ENCODE measurements at places on chromosomes 3 and 15.

DNA sequence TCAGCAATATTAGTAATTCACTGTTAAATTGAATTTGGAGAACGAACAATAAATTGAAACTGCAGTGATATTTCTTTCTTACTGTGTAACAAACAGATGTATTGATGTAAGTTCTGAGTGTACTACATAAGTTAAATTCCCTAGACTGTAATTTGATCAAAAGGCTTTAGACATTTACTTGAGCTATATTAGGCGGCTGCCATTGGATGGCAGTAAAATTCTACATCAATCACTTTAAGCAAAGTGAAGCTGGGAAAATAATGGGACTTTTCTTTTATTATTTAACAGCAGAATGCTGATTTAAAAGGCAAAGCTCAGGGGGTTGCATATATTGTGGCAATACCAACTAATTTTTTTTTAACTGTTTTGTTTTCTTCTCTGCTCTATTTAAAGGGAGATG is 212.6 kb upstream of the PLSCR5 start:
- DNase-seq: peak; percentile 19

DNA sequence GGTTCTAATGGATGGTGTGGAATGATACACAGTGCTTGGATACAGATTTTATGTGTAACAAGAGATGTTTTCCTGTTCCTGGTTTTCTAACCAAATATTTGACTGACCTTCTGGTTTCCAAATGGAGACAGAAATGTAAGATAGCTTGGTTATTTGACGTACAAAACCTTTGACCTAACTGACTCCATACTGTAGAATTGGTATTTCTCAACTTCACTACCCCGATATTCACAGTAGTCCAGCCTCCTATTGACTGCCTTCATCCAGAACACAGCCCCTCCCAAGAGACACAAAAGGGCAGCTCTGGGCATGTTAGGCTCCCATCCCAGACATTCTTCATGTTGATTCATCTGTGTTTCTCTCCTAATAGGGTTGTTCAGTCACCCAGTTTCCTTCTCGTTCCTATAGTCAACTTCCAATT is 33.4 kb downstream of the MYO1E start:
- DNase-seq: no peak

DNA sequence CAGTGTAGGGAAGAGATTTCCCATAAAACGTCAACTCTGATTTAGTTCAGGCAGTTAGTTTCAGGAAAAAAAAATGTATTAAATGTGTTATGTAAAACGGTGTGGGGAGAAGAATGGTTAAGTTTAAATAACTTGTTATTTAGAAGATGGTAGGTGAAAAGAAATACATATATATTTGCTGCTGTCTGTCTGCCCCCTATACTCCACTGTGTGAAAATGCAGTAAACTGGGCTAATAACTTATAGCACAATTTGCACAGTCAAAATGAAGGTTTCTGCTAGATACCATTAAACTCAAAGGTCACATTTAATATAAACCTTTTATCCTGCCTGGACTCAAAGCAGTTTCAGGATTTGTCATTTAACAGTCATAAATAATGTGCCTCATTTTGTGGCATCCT is 515.0 kb downstream of the FGF12 start:
- no peak for DNase-seq

GRCh38 chr3:52606373-52607085 is 70.1 kb downstream of the UQCC5 start:
- peak; percentile 75 for DNase-seq

GRCh38 chr3:134144694-134145093 is 106.0 kb downstream of the RYK start:
- no peak for DNase-seq

GRCh38 chr15:75058127-75058905 is 34.9 kb downstream of the PPCDC start:
- no peak for DNase-seq

DNA sequence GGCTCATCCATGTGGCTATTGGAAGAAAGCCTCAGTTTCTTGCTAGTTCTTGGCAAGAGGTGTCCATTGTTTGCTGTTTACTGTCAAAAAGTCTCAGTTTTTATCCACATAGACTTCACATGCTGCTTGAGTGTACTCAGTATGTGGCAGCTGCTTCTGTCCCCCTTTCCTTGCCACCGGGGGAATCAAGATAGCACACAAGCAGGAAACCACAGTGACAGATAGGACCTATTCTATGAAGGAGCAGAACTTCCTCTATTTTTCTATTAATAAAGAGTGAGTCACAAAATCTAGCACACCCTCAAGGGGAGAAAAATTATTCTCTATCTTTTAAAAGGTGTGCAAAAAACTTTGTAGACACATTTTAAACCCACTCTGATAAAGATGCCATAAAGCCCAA is 121.4 kb upstream of the GMNC start:
- no peak for DNase-seq

DNA sequence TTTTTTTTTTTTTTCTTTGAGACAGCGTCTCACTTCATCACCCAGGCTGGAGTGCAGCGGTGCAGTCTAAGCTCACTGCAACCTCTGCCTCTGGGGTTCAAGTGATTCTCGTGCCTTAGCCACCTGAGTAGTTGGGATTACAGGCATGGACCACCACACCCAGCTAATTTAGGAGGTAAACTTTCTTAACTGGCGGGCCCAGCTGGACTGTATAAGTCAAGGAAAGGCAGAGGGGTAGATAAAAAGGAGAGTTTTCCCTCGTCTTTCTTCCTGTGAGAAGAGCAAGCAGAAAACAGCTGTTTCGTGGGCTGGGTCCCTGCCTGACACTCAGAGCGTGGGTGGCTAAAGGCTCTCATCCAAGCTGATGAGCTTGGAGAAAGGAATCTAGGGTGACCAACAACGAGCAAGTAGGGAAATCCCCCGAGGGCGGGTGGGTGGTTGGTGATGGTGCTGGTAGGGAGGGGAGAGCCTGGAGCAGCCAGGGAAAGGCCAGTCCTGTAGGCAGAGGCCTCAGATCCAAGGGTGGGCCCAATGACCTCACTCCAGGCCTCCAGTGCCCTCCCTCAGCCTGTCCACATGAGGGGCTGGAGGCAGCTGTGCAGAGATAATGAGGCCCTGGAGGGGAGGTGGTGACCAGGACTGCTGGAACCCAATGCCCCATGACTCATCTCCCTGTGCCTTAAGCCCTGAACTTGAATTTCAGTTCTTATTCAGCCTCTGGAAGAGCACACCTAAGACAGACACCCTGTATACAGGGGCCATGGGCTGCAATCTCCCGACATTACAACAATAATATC is 43.1 kb upstream of the LIMD1 start:
- no peak for DNase-seq

GRCh38 chr3:122576174-122576940 is 1.1 kb upstream of the PARP15 start:
- no peak for DNase-seq

DNA sequence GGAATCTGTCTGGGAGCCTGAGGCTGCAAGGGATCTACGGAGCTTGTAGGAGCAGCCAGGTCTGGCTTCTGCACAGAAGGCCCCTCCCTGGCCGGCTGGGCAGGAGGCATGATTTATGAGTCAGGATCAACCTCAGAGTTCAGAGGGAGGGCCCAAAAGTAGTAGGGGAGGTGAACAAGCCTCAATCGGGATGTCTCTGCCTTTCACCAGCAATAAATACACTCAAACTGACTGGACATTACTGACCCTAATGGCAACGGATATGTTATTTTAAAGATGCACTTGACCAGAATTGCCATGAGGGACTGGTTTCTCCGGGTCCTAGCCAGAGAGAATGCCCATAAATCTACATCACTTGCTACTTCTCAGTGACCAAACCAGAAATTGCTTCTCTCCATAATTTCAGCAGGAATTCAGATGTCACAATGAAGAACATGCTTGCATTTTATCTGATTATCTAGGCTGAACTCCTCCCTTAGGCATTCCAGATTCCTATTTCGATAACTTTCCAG is 109.6 kb upstream of the LMOD3 start:
- peak; percentile 86 for DNase-seq

DNA sequence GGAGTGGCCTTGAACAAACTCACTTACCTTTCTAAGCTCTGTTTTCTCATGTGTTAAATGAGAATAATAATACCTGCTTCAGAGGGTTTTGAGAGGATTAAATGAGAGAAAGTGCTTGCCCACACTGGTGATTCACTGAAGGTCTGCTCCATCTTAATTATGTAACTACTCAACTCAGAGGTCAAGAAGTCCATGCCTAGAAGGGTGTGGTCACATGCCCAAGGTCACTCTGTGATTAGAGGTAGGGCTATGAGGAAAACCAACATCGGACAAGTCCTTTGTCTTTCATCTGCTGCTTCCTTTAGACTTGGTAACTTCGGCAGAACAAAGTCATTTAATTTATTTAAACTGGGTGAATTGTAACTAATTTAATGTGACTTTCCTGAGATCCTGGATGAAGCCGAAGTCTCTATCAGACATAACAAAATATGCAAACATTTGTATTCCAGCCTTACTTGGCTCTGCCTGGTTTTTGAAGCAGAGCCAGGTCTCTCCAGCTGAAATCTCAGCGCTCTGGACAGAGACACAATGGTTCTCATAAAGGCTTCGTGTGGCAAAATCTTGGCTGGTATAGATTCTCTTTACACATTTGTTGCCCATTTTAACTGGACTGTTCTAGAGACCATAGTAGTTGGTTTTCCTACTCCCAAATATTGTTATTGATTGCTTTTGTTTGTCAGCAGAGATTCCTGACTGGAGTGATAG is 3.0 kb downstream of the CHRNA7 start:
- no peak for DNase-seq

DNA sequence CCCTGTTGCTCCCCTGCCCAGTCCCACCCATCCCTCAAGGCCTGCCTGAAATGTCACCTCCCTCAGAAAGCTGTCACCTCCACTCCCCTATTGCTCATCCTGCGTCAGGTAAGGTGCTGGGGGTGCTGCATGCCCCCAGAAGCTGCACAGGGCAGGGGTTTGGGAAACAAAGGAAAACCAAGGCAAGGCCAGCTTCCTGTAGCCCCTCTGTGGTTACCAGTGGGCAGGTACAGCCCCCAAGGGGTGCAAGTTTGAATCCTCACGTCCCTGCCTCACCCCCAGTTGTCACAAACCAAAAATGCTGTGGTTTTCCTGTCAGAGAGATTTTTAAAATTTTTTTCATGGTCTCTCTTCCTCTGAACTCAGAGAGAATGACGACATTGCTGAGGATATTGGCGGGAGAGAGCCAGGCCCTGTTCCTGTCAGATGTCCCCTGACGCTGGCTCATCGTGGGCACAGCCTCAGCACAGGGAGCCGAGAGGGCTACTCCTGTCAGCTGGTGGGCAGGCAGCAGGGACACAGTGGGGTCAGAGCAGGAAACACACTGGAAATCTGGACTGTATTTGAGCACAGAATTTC is 27.0 kb downstream of the PSTPIP1 start:
- no peak for DNase-seq

DNA sequence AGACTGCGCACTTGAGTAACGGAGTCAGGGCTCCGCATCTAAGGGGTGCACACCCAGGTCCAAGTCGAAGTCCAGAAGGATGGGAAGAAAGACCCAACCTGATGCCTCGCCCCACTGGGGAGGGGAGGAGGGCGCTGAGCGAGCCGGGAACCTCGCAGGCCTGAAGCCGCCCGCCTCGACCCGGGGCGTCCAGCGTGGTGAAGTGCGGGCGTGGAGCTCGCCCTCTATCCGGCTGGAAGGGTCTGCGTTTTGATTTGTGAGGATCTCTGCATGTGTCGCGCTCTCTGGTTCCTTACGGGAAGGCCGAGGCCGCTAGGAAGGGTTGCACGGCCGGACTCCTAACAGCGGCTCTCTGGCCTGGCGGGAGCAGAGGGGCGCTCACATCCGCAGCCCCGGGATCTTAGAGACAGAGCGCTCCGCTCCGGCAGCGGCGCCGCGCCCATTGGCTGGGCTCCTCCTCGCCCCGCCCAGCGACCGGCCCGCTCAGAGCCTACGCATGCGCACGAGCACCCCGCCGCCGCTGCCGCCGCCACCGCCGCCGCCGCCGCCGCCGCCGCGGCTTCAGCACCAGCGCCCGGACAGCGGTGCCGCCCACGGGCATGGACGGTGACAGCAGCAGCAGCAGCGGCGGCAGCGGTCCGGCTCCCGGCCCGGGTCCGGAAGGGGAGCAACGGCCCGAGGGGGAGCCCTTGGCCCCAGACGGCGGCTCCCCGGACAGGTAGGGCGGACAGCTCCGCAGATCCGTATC is at the start of gene DISP2:
DISP2 (plus strand) TSS at position 497 of the 748 bp plus-strand sequence; CDS start at position 600, 103 bp downstream.
- peak; percentile 92 for DNase-seq

GRCh38 chr15:58864602-58865424 is 68.7 kb downstream of the SLTM start:
- no peak for DNase-seq

- no peak for DNase-seq
Observed at GRCh38 chr3:102090721-102091045, 241.4 kb downstream of the NFKBIZ start.

- no peak for DNase-seq
Observed at GRCh38 chr3:77539014-77539413, 499.1 kb downstream of the ROBO2 start.

- DNase-seq: no peak
Observed at GRCh38 chr3:127678315-127678599, 5.5 kb downstream of the ABTB1 start.

GRCh38 chr15:54011656-54012055 is 33.4 kb downstream of the UNC13C start:
- DNase-seq: no peak

DNA sequence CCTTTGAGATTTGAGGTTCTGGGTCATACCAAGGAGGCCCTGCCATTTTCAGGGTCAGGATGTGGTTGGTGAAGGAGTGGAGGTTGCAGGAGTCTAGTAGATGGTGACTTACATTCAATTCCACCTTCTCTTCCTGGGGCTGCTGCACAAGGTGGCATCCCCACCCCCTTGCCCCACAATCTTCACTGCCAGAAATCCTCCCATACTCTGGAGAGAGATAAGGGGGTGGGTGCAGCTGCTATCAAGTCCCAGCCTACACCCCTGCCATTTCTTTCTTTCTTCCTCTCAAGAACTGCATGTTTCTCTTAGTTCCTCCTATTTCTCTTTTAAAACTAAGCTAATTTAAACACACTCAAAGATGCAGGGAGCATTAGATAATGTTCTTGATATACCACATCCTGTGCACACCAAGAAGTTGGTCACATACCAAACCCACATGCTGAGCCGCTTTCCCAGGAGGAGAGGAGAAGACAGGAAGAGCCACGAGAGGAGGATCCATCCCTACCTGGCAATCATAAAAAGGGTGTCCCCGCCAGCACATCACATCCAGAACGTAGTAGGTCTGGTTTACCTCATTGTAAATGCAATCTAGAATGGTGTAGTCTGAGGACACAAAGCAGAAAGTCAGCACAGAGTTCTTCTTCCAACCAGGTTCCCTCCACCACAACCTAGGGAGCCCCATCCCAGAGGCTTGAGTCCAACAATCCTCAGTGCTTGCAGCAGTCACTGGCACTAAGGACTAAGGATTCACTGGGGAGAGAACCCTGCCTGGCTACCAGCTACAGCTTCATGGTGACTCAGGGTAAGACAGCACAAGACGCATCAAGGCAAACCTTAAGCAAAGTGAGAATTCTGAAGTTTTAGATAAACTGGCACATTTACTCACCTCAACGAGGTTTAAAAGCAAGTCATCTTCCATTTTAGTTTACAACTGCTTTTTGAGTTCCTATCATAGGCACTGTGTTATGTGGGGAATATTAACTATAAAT is 18.5 kb downstream of the SNUPN start:
- DNase-seq: no peak

All from HT-29 (cell line).